Fibroblast of pulmonary artery (primary cell): ENCODE measurements at places on chromosomes 2 and 18.

- DNase-seq: peak; percentile 54
These were observed 275.4 kb upstream of the HS6ST1 start for GRCh38 chr2:128593879-128594650.

DNA sequence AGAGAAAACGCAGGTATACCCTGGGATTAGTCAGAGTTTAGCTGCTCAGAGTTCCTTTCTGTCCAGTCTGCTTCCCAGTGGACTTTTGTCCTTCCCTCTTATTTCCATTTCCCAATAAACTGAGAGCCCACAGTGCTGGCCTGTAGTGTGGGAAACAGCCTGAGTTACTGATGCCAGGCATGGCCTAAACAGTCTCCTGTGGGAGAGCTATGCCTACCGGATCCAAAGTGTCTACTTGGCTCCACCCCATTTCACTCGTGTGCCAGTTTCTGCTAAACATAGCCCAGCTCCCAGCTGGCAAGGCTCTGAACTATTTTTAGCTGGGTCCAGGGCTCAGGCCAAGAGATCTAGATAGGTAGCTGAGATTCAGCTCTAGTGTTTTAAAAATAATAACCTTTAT lies 15.6 kb upstream of the PPP1CB start:
- peak; percentile 50 for DNase-seq

- peak; percentile 84 for DNase-seq
These were observed 16.6 kb downstream of the NIF3L1 start for GRCh38 chr2:200905618-200906296.

- DNase-seq: no peak
These were observed 21.3 kb upstream of the TTN start for GRCh38 chr2:178828486-178828881.

GRCh38 chr2:165634282-165634681 lies 159.8 kb downstream of the GALNT3 start:
- no peak for DNase-seq

DNA sequence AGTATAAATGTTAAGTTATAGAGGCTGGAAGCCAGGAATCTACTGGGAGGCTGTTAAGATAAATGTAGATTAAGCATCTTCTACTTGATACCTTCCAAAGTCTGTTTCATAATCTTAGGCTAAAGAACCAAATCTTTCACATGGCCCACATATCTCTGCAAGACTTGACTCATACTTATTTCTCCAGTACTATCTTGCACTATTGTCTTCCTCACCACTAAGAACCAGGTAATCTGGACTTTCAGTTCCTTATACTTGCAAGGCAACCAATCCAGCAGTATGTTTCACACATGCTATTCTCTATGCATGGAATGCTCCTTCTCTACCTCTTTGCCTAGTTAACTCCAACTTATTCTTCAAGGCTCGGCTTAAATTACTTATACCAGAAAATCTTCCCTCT lies 62.2 kb downstream of the RBMS1 start:
- peak; percentile 74 for DNase-seq

GRCh38 chr2:203758841-203759689 lies 52.6 kb downstream of the CD28 start:
- peak; percentile 75 for DNase-seq

DNA sequence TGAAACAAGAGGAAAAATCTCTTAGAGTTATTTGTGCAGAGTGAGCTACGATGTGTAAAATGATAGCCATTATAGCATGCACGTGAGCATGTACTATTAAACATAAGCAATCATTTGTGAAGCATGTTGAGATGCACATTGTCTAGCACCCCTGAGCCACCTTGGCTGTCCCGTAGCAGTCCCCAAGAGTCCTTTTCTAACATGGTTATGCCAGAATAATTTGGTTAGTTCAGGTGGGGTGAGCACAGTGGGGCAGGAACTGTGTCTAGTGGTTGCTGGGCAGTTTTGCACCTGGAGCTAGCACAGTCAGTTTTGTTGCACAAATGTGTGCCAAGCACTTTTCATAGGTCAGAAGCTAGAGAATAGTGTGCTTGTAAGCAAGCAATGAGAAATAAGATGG lies 809.8 kb downstream of the RNF144A start:
- DNase-seq: no peak

DNA sequence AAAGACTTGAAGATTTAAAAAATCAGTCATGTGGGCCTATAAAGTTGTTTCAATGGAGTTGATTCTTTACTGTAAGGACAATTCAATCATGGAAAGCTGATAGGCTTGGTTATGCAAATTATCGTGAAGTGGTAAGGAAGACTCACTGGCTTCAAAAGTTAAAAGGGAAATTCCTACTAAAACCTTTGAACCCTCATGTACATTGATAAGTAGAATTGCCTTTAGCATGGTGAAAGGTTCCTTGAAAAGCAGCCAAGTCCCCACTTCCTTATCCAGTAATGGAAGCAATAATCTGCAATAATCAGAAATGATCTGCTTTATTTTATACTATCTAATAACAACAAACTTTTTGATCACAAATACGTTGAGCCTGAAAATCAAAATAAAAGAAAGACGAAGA lies 14.4 kb upstream of the CCL20 start:
- DNase-seq: no peak

DNA sequence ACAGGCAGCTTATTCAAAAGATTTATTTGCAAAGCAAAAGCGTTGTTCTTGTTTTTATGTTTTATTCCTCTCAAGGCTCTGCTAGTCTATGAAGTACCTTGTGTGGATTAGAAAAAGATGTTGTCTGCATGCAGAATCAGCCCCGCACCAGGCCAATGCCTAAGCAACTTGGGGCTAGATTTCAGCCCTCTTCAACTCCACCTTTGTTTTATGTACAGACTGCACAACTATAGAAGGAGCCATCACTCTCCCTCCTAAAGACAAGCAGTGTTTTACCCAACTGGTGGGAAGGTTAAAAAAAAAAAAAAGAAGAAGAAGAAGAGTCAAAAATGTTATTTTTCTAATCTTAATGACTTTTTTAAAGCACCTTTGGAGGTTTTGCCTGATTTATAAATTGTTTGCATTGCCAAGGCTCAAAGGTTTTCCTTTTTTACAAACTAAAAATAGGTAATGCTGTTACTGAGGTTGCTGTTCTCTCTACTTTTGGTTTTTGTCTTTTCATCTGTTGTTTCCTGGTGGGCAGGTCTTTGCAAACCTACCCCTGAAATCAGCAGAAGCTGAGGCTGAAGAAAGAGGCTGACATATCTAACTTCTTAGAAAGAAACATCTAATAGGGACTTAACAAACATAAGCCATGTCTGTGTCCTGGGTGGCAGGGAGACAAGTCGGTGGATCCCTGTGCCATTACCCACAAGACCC lies 164.0 kb downstream of the SLC39A10 start:
- no peak for DNase-seq

- DNase-seq: no peak
These were observed 110.2 kb upstream of the KIF5C start for GRCh38 chr2:148764815-148765214.
